ENCODE measurements at places on chromosomes 3 and 15. TPM values are rescaled to one million over a fixed set of nuclear protein-coding genes. Genes with fewer than 3 reads are reported as not detected.

ATP8B4 gene
- 0.25 TPM for total RNA-seq

PLSCR4 gene
- 4.1 TPM for total RNA-seq

CXCR6 gene
- not detected for total RNA-seq

LMOD3 gene
- not detected for total RNA-seq

MAGEL2 gene
- not detected for total RNA-seq

LHFPL4 gene
- total RNA-seq = not detected

NAA50 gene
- total RNA-seq = 233 TPM

ATP10A gene
- total RNA-seq = 0.02 TPM

SCAANT1 gene
- total RNA-seq = not detected

ISLR gene
- total RNA-seq = 0.12 TPM

ITIH3 gene
- total RNA-seq = 0.44 TPM

ZNF860 gene
- total RNA-seq = 2.9 TPM

MCF2L2 gene
- 1.5 TPM for total RNA-seq

CCDC39 gene
- total RNA-seq = not detected

RHCG gene
- total RNA-seq = not detected

MOBP gene
- total RNA-seq = not detected

GRCh38 chr3:13217736-13218540 lies 144.7 kb upstream of the IQSEC1 start:
- DNase-seq = peak; percentile 47

- DNase-seq = no peak
These were observed 38.5 kb downstream of the SCN11A start for GRCh38 chr3:39013289-39013688.

GRCh38 chr3:36317915-36318314 lies 62.4 kb upstream of the STAC start:
- no peak for DNase-seq

GRCh38 chr3:10546820-10547263 lies 41.5 kb upstream of the ATP2B2 start:
- DNase-seq = no peak

GRCh38 chr3:28940530-28940929 lies 340.3 kb upstream of the RBMS3 start:
- DNase-seq = no peak

- no peak for DNase-seq
These were observed 18.8 kb downstream of the LRIG1 start for GRCh38 chr3:66482018-66482404.

- no peak for DNase-seq
These were observed 40.9 kb upstream of the ATP13A3 start for GRCh38 chr3:194527726-194528125.

DNA sequence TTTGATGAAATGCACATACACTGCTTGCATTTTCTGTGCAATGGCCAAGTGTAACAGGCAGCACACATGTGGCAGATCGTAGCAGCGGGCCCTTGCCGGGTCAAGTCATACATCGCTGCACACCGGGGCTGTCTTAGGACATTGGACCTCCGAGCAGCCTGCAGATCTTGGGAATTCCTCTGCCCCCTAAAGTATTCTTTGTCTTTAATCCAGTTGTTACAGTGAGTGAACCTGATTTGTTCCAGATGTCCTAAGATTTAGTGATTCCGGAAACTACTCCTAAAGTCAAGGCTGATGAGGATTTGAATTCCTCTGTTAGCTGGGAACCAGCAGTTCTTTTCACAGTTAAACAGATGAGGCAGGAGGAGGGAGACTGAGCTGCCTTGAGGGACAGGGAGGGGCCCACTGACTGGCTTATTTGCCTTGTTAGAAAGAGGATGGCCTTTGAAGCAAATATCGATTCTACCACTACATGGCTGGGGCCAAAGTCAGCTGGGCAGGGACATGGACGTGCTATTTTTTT lies 190.7 kb upstream of the CTDSPL start:
- DNase-seq = no peak

- DNase-seq = peak; percentile 3
These were observed 109.6 kb upstream of the FXR1 start for GRCh38 chr3:180802837-180803236.

GRCh38 chr3:186985661-186986364 lies 55.5 kb downstream of the ST6GAL1 start:
- DNase-seq = no peak

- no peak for DNase-seq
These were observed 85.0 kb downstream of the TGFBR2 start for GRCh38 chr3:30691249-30691880.

DNA sequence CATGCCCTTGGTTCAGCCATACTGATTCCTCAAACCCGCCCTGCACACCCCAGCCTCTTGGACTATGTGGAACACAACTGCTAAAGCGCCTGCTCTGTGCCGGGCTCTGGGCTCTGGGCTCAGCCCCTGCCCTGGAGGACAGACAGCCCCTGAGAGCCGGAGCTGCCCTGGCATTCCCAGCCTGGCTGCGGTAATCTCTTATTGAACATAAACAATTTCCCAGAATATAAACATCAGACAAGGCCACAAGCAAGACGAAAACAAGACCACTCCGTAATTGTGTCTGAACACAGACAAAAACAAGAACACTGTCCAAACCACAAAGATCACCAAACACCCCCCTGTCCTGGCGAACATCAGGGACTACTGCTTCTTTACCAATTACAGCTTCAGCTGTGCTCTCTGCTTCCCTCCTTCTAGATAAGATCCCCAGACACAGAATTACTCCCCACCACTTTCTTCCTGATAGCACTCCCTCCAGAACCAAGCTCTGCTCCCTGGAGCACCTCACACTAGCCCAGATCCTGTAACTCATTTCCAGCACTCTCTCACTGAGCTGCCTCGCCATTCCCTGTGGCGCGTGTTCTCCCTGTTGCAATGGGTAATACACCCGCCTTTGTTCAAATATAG lies 57.1 kb upstream of the TLE3 start:
- DNase-seq = no peak

DNA sequence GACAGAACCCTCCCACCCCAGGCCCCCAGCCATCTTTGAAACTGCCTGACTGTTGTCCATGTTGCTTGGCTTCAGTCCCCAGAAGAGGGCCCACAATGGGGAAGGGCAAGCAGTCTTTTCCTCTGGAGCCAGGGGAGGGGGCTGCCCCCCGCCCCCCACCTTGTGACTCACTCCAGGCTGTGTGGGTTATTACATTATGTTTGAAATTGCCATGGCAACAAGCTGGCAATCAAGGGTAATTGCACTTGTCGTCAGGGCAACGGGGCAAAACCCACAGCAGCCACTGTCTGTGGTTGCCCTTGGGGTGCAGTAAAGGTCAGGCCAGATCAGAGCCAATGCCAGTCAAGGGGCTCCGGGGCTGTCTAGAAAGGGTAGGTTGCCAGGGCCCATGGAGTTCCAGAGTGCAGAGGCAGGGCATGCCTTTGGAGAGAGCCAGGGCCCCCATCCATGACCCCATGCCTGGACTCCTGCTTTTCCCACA lies 3.1 kb upstream of the CAMKV start:
- no peak for DNase-seq

DNA sequence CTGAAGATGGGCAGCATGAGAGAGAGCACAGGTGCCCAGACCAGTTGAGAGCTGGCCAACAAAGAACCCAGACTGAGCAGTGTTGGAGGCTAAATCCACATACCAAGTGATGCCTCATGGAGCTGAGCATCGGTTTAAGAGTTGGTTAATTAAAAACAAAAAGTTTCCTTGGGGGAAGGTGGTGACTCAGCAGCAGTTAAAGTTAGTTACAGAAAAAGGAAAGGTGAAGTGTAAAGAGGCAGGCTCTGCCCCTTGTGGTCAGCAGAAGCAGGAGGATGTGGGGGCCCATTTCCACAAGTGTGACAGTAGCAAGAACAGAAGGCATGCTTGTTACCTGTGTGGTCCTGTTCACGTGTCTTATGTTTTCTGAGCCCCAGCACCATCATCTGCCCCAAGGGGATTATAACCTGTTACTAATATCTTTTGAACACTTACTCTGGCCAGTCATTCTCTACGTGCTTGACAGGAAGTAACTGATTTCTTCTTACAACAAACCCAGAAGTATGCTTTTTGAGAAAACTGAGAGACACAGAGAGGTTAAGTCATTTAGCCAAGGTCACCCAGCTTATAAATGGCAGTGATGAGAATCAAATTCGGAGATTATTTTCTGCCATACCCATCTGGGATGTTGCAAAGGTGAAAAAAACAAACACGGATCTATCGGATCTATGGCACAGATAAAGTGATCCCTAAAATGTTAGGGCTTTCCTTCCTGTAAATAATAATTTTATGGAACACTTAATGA lies 91.0 kb downstream of the EPHB1 start:
- DNase-seq = no peak

DNA sequence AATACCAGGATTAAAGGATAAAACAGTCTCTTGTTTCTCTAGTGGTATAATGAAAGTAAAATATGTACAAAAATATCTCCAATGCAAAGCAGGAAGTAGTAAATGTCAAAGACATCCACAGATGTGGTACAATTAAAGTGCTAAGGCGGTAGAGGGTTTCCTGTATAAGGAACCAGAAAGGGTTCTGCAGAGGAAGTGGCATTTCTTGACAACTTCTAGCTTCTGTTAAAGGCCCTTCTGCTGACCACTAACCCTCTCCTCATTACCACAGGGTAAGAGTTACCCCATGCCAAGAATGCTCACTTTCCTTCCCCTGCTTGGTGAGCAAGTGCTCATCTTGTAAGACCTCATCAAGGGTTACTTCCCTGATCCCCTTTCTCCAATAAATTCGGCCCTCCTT lies 883.6 kb upstream of the NR2F2 start:
- DNase-seq = no peak

GRCh38 chr3:127616836-127617605 lies 12.0 kb upstream of the PODXL2 start:
- no peak for DNase-seq

DNA sequence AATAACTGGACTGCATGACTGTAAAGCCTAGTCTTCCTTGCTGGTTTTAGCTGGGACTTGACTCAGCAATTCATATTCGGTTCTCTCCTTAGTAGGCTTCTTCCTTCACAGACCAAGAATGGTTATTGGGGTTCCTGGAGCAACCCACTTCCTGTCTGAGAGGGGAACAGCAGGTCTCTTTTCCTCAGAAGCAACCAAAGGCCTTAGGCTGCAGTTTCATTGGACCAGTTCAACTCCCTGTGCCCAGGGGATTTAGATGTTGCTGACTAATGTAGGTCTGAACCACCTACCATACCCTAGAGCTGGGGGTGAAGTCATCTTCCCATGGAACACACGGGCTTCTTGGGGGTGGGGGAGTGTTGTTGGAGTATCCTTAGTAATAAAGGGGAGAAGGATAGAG lies 84.0 kb upstream of the SKOR1 start:
- no peak for DNase-seq

DNA sequence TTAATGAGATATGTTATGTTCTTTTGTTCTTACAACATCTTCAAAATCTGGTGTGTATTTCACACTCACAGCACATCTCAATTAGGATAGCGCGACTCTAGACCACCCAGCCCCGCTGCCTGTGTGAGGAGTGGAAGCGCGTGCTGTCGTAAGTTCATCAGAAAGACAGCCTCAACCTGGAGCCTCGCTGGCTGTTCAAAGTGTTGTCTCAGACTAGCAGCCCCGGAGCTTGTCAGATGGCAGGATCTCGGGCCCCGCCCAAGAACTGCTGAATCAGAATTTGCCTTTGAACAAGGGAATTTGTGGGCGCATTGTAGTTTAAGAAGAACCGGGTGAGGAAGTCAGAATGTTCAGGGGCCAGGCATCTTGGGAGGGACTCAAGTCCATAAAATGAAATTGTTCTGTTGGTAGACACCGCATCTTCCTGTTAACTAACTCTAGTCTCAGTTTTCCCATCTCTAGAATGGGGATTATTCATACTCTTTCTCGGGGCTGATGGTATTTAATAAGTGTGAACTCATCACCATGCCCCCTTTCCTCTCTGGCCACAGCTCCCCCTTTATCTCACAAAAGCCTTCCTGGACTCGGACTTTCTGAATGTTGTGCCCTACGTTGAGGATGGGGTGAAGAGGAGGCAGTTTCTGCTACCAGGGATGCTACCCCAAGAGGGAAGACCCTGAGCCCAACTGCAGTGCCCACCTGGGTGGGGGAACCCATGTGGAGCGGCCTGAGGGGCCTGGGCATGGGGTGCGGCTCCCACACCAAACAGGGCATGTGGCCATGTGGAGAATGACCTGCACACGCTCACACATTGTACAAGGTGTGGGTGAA lies 40.4 kb downstream of the BHLHE40 start:
- DNase-seq = no peak

GRCh38 chr15:80576519-80577090 lies 118.5 kb upstream of the ABHD17C start:
- no peak for DNase-seq

GRCh38 chr3:168061332-168061996 lies 34.3 kb downstream of the GOLIM4 start:
- no peak for DNase-seq

DNA sequence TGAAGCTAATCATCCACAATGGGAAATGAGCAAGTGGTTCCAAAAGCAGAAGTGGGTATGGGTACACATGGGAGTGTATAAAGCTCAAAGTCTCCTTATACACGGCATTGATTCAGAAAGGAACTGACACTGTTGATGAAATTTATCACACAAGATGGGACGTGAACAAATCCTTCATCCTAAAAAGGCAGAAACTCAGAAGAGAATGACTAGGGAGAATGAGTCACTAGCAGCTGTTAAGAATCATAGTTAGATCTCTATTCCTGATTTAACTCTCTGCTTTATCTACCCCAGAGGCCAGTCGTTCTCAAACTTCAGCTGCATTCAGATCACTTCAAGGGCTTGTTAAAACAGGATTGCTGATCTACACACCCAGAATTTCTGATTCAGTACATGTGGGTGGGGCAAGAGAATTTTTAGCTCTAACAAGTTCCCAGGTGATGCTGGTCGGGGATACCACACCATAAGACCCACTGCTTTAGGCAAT lies 97.7 kb upstream of the PHLDB2 start:
- no peak for DNase-seq

GRCh38 chr15:64877435-64877834 lies 34.3 kb upstream of the ANKDD1A start:
- no peak for DNase-seq

- DNase-seq = no peak
These were observed 72.4 kb downstream of the TBL1XR1 start for GRCh38 chr3:177124882-177125281.

GRCh38 chr3:53483821-53484220 lies 10.6 kb upstream of the CACNA1D start:
- DNase-seq = no peak

DNA sequence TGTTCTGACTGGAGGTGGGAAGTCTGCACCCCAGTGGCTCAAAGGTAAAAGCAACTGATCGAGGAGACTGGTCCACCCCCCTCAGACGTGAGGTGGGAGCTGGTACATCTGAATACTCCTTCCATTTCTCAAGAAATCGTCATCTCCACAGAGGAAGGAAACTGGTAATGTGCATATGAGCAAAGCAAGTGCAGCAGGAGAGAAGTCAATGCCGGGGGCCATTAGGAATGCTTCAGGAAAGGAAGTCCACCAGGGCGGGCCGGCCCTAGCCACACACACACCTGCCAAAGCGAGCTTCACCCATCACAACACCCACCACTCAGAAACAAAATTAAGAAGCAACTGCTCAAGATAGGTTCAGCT lies 8.5 kb downstream of the TBC1D2B start:
- no peak for DNase-seq

- no peak for DNase-seq
These were observed 14.9 kb downstream of the KBTBD12 start for GRCh38 chr3:127929818-127930413.
